NCI-H524 treated with DMSO at 0.1 percent for 48 hours (cell line): ENCODE measurements at places on chromosomes 12 and 14.

DNA sequence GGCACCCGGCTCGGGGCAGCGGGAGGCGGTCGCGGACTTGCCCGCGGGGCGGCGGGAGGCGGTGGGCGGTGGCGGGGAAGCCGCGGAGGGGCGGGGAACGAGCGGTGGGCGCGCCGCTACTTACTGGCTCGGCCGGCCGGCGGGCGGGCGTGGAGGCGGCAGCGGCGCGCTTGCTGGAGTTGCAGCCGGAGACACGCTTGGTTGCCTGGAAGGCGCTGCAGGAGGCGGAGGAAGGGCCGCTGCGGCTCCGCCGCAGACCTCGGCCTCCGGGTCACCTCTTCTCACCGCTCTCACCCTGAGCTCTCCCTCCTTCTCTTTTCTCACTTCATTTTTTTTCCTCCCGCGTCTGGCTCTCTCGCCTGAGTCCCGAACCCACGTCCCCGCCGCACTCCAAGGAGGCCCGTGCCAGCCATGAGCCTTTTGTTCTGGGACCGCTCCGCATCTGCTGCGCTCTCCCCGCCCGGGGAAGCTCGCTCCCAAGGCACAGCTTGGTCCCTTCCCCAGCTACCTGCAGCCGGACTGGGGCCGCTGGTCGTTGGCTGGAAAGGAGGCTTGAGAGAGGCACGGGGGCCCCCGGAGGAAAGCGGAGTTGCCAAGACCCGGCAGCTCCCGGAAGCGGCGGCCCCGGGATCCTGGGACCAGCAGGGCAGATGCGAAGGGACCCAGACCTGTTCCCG lies 592 bp upstream of the KCNK10 start:
- DNase-seq, result peak; percentile 23

DNA sequence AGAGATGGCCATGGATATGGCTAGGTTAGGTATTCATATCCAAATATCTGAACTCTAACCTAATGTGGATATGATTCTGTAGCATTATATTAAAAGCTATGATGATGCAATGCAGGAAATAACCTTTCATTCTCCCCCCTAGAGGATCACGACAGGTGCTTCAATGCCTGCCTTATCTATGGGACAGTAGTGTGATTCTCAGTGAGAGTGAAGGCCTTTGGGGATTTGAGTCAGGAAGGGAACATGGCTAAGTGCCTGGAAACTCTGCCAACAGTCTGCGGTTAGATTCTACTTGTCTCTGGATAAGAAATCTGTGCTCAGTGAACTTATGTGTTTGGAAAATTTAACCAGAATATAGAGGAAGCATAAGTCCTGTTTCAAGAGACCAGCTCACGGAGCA lies 81.8 kb downstream of the SLC38A1 start:
- DNase-seq, result no peak

GRCh38 chr12:54701940-54702592 lies 53.9 kb upstream of the DCD start:
- DNase-seq, result no peak

GRCh38 chr14:103078420-103078749 lies 5.6 kb upstream of the LBHD2 start:
- DNase-seq, result peak; percentile 46

DNA sequence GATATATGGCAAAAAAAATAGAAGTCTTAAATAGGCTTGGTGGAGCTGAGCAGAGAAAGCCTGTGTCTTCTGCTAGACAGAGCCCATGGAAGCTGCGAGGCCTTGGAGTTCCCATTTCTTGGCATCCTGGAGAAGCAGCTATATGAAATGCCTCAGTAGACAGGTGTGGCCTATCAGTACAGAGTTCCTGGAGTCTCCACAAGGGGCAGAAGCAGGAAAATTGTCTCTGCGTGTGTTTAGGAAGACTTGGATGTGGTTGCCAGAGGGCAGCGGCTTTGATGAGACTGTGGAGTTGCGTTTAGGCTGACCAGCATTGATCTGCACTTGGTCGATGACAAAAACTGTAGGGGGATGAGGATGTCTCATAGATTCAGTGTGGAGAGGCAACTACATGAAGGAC lies 334.5 kb upstream of the SEL1L start:
- DNase-seq, result no peak

GRCh38 chr12:42284876-42285275 lies 41.0 kb downstream of the ZCRB1 start:
- no peak for DNase-seq

- DNase-seq, result peak; percentile 89
These were observed 12.2 kb upstream of the SPTB start for GRCh38 chr14:64891839-64892375.

DNA sequence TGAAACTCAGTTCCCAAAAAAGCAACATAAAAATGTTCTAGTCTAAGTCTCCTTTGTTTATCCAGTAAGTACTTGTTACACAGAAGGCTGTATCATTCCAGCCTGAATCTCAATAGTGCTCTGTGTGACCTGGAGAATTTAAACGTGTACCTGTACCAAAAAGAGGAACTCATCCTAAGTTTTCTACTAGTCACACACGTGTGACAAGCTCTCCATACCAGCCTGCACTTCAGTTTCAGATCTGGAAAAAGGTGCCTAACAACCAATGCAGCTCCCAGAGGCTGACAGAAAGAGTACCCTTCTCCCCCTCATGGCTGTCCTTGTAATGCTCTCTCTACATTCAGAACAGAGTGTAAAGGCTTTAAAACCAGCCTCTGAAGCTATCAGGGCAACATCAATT lies 27.4 kb downstream of the PPM1H start:
- no peak for DNase-seq

GRCh38 chr12:2376908-2377657 lies 324.3 kb downstream of the CACNA1C start:
- no peak for DNase-seq

- peak; percentile 75 for DNase-seq
These were observed at the start of gene RPS6KL1 for GRCh38 chr14:74922752-74923401. TSS of gene RPS6KL1 (minus strand) at chr14:74923260. CDS start at chr14:74921541, 1,719 bp downstream.

GRCh38 chr12:88577537-88577936 lies 2.7 kb downstream of the KITLG start:
- no peak for DNase-seq

DNA sequence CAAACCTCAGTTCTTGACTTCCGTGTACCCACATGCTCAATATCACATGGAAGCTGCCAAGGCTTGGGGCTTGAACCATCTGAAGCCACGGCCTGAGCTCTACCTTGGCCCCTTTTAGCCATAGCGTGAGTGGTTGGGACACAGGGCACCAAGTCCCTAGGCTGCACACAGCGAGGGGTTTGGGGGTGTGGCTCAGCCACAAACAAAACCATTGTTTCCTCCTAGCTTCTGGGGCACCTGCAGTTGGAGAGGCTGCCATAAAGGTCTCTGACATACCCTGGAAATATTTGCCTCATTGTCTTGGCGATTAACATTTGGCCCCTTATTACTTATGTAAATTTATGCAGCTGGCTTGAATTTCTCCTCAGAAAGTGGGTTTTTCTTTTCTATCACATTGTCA lies 628.6 kb downstream of the NRXN3 start:
- DNase-seq, result no peak

- no peak for DNase-seq
These were observed 162.9 kb upstream of the SYT10 start for GRCh38 chr12:33602515-33602914.

DNA sequence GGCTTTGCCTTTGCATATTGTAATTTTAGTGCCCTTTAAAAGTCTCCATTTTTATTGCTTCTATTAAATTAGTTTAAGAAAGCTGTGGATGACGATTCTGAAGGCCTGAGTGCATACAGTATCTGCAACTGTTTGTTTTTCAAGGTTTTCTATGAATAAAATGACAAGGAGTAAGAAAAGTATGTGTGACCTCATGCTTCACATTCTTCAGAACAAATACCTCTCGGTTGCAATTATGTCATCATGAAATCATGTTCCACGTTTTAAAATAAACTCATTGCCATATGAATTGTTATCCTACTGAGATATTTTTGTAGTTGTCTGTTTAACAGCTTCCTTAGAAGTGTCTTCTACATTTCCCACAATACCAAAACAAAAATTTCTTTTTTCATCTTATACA lies 374.6 kb downstream of the MDGA2 start:
- DNase-seq, result no peak

- DNase-seq, result peak; percentile 36
These were observed 57.1 kb downstream of the CCDC60 start for GRCh38 chr12:119391673-119392072.

DNA sequence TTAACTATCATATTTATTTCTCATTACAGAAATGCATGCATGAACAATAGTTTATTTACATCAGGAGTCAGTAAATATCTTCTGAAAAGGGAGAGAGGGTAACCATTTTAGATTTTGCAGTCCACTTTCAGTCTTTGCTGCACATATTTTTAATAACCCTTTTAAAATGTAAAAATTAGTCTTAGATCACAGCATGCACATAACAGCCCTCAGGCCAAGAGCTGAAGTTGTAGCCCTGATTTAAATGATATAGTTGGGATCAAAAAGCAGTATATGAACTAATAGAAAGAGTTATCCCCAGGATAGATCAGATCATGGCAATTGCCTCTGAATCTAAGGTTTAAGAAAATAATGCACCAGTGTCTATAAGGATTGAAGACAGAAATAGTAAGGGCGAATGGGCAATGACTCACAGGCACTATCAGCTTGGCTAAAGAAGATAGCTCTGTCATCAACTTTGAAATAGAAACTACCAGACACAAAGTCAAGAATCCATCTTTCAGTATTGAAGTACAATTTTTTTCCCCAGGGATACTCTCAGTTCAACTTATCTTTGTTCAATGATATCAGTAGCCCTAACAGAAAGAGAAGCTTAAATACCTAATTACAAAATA lies 13.1 kb upstream of the CLEC7A start:
- DNase-seq, result no peak

- DNase-seq, result no peak
These were observed 163.2 kb downstream of the PIWIL1 start for GRCh38 chr12:130500835-130501330.
